ENCODE measurements at places on chromosomes 7 and 10. TPM values are rescaled to one million over a fixed set of nuclear protein-coding genes. Genes with fewer than 3 reads are reported as not detected.
A peak's percentile ranks its signal among the peaks of the same experiment; 100 is the strongest.

GRCh38 chr7:117951691-117952280 lies 78.5 kb upstream of the CTTNBP2 start:
- no peak for DNase-seq

- no peak for DNase-seq
These were observed 10.2 kb upstream of the ADO start for GRCh38 chr10:62794306-62794705.

DNA sequence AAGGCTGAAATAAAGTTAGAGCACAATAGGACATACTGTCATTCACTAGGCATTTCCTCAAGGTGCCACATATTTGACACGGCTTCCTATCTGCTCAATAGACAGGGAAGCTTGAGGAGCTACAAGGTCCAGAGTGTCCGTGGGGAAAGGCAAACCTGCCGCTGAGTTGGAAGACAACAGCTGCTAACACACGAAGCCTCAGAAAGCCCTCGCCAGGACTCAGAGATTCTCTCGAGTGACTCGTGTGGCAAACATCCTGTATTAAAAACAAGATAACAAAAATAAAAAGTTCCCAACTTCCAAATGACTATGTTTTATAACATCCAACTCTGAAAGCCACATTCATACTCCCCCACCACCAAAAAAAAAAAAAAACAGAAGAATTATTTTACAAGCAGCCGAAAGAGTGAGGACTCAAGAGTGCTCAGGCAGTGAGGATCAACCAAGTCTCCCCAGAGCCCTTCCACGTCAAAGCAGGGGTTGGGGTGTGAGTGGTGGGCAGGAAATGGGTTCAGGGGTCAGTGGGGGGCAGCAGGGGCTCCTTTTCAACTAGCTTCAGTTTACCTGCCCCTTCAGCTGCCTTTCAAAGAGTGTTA lies 67.6 kb downstream of the STK17A start:
- DNase-seq, result peak; percentile 47

DNA sequence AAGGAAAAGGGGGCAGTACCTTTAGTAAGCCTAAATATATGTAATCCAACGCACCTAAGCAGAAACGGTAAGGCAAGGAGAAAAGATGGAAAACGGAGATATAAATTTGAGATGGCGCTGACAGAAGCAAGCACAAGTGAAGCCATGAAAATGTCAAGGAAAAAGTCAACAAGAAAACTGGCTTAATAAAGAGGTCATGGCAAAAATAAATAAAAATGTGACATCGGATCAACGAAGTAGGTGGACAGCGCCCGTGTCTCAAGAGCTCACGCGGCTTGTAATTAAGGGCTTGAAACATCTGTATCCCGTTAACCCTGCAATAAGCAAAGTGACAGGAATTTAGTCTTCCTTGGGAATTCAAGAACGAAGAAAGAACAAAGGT lies 611 bp downstream of the NDUFA5 start:
- DNase-seq, result no peak

IGF2BP3 gene
- total RNA-seq, result 1.1 TPM

CALD1 gene
- 2.1 TPM for total RNA-seq
